Central memory CD4-positive, alpha-beta T cell (primary cell): ENCODE measurements at places on chromosomes 1 and 21.

DNA sequence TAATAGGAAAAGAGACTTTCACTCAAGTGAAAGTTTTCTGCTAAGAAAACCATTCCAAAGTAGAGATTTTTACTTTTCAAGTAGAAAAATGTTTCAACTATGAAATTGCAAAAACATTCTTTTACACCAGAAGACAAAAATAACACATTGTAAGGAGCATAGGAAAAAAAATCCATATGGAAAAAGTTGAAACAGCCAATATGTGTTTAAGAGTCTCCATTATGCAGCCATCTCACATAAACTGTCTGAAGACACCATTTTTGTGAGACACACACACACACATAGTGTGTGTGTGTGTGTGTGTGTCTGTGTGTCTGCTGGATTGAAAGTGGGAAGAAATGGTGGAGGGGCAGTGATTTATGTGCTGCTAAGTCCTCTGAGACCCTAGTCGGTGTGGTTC, 162.1 kb downstream of the HHAT start:
- DNase-seq, result no peak

- DNase-seq, result no peak
Observed at GRCh38 chr1:38898653-38899230, 17.4 kb upstream of the GJA9 start.

DNA sequence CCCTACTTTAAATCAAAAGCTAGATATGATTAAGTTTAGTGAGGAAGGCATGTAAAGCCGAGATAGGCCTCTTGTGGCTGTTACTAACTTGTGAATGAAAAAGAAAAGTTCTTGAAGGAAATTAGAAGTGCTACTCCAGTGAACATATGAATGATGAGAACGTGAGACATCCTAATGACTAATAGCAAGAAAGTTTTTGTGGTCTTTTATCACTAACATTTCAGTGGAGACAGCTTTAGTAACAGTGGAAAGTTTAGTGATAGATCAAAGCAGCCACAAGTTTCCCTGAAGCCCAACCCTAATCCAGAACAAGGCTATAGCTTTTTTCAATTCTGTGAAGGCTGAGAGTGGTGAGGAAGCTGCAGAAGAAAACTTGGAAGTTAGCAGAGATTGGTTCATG, 73.6 kb upstream of the LRRC8B start:
- no peak for DNase-seq

DNA sequence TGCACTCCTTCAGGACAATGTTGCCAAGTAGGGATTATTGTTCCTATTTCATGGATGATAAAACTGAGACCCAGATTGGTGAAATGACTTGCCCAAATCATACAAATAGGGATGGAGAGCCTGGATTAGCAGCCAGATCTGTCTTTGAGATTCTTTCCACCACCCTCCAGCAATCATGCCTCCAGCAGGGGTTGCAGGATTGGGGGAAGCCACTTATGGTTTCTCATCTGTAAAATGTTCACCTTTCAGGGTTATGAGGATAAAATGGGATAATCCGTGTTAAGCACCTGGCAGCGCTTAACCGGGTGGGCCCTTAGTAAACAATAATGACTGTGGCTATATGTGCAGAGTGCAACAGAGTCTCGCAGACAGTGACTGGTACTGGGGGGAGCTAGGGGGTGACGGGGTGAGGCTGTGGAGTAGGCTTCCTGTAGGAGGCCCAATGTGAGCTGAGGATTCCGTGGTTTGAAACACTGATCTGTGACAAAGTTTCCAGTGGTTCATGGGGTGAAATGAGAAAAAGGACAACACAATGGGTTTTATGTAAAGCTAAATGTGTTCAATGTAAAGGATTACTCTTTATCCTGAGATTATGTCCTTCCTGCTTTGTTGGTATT, 33.7 kb upstream of the FOXO6 start:
- no peak for DNase-seq

- DNase-seq, result no peak
Observed at GRCh38 chr1:151759241-151759640, 4.1 kb downstream of the MRPL9 start.

DNA sequence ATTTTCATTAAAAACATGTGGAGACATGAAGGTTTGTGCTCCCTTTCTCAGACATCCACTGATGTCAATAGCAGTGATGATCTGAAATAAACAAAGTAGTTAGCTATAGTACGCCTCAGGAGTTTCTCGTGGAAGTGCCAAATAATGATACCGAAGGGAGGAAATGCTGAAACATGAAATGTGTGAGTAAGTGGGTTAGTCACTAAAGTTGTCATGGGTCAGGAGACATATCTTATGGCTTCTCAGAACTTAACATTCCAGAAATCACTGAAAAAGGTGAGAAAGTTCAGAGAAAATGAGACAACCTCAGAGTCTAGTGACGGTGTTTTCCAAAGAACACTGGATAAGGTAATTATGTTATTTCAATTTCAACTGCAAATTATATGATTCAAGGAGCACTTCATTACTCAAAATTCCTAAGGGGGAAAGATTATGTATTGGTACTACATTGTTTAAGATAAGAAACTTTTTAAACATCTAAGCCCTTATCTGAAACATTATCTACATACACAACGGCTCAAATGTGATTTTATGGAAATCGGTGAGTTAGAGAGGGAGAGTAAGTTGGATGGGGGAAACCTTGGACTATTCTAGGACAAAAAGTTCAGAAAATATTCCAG, 20.6 kb downstream of the NIBAN1 start:
- DNase-seq, result no peak

DNA sequence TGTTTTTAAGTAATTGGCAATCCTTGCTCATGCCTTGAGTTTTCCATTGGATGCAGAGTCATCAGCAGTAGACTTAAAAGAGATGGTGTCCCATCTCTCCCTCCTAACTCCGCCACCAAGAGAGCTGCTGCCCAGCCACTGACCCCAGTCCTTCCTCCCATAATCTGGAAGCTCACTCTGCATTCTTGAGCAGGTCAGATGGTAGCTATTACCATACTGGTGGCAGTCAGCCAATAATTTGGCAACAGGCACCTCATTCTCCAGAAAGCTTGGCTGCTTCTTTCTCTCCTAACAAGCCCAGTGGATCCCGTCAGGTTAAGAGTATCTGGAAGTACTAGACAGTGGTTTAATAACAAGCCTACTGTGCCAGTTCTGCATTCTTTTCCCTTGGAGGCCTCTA, 272.1 kb downstream of the ZNF648 start:
- DNase-seq, result no peak

DNA sequence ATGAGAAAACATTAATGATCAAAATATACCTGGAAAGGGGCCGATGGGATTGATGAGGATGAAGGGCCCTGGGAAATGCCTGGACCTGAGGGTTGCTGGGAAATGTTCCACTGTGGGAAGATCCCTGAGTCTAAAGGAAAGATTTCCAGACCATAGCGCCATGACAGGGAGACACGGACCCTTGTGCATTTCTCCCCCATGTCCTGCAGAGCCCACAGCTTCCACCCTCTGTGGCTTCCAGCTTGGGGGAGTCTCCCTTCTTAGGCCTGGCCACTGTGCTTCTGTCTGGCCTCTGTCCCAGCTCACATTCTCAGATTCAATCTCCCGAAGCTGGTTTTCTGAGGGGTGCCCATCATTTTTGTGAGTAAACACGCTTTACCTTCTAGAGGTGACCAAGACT, 1.0 kb upstream of the PRAMEF12 start:
- DNase-seq, result no peak

GRCh38 chr1:7420470-7421100, 350.5 kb upstream of the VAMP3 start:
- no peak for DNase-seq

GRCh38 chr1:40305451-40305850, 11.6 kb downstream of the COL9A2 start:
- DNase-seq, result no peak

- peak; percentile 30 for DNase-seq
Observed at GRCh38 chr21:34845521-34846451, 177.0 kb downstream of the CLIC6 start.

DNA sequence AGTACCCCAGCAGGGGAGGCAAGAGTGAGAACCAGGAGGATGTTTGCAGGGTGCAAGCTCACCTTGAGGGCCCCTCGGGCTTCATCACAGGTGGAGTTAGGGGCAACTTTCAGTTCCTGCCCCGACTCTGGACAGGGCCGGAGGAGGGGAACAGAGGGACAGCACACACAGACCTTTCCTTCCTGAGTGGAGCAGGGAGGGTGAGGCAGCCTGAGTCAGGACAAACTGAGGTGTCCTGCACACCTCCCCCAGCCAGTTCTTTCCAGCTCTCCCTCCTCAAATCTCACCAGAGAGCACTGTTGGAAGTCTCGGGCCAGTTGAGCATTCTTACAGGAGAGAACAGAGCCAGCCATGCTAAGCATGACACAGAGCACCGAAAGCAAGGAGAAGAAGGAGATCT, 1.5 kb downstream of the ENTREP3 start:
- DNase-seq, result no peak

GRCh38 chr1:171110621-171111326, 20.1 kb downstream of the FMO3 start:
- DNase-seq, result no peak

GRCh38 chr1:2314273-2314802, 77.0 kb downstream of the MORN1 start:
- DNase-seq, result no peak

- DNase-seq, result peak; percentile 22
Observed at GRCh38 chr1:23168079-23168444, 594 bp downstream of the LUZP1 start.

GRCh38 chr1:204461331-204462228, 33.0 kb downstream of the PIK3C2B start:
- peak; percentile 47 for DNase-seq

- no peak for DNase-seq
Observed at GRCh38 chr21:42781150-42781970, 98.0 kb downstream of the WDR4 start.

- DNase-seq, result no peak
Observed at GRCh38 chr1:110430366-110430765, 20.6 kb upstream of the PROK1 start.

DNA sequence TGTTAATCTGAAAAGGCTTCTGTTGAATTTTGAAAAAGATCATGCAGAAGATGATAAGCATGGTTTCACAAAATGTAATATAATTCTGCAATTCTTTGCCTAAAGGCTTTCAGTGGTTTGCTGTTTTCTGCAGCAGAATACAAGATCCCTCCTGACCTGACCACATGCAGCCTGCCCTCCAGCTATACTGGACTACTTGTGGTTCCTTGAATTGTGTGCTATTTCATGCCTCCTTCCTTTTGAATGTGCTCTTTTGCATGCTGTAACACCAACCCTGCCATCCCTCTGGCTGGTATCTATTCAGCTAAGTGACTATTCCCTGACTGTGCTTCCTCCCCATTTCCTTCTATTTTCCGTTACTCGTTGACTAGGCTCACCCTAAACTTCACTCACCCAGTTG, 55.5 kb downstream of the CACNA1E start:
- DNase-seq, result no peak

DNA sequence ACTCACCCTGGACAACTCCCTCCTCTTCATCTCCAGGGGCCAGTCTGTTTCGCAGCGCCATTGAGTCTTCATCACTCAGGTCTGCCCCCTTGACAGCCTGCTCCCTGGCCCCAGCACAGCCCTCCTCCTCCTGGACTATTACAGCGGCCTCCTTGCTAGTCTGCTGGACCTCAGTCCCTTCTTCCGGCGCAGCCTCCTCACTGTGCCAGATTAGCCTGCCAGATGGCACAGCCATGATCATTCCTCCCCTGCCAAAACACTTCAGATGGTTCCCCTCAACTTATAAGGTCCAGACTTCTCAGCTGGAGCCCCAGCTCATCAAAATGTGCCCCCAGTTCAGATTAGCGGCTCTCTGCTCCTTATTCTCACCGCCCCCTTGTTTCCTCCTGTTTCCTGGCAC, 7.0 kb upstream of the CELSR2 start:
- DNase-seq, result no peak

DNA sequence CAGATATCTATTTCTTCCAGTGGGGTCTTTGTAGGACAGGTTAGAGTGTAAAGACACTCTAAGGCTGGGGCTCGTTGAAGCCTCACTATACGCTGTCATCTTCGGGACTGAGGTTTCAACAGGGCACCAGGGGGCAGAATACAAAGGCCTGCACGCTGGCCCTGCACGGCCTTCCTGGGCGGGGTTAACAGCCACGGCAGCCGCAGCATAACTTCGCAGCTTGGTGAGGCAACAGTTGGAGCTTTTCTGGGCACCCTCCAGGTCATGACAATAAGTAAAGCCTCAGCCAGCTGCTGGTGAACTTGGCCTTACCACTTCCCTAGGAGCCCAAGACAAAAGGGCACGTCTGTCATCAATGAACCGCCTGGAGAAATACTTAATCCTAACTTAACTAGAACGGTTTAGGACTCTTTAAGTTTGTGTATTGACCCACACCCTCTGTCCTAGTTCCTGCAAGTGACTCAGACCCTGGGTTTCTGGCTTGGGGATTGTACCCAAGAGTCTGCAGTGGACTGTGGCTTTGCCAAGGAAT, 2.3 kb upstream of the RUNX1 start:
- DNase-seq, result peak; percentile 83

DNA sequence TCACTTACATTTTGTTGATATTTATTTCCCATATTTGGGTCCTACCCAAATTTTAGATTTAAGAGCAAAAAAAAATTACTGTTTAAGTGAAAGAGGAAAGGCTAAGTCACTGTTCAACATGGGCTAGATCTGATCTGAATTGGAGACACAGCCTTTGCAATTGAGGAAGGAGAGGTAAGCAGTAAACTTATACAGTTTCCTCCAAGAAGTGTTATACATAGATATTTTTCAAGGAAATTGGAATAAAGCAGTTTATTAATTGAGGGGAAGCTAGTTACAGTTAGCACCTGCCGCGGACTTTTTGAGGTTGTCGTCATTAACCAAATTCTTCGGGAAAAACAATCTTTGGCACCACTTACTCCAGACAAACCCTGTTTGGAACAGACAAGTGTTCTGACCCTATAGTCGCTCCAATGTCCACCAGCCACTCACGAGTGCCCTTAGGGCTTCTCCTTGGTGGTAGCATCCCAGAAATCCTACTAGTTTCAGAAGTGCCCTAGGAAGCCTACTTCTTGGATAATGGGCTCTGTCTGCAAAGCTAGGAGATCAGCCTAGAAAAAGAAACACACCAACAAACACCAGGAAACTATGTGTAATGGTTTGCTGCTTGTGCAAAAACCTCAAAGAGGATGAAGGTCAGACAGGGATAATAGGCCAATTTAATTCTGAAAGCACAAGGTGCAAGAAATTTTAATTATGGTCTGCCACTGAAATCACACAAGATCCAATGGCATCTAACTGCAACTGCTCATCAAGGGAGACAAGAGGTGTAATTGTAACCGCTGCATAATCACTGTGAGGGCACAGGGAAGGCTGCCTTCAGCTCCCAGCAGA, 2.5 kb downstream of the WLS start:
- DNase-seq, result no peak
